LoVo (cell line): ENCODE measurements at places on chromosomes 3 and 15.

GRCh38 chr3:52843881-52844280 lies 9.1 kb upstream of the MUSTN1 start:
- DNase-seq, result no peak

DNA sequence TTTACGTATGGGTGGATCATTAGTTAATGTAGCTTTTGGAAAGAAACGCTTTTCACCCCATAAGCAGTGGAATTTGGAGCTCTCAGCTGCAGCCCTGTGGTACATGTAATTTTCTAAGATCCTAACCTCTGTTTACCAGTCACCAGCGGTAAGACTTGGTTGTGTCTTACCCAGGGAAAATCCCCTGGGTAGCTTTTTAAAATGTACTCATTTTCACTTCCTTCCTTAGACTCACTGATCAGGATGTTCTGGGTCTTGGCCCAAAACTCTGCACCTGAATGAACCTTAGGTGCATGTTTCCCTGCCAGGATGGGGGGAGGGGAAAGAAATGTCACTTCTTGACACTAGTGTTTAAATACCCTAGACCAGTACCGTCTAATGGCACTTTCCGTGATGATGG lies 605.2 kb downstream of the MAGI1 start:
- no peak for DNase-seq

DNA sequence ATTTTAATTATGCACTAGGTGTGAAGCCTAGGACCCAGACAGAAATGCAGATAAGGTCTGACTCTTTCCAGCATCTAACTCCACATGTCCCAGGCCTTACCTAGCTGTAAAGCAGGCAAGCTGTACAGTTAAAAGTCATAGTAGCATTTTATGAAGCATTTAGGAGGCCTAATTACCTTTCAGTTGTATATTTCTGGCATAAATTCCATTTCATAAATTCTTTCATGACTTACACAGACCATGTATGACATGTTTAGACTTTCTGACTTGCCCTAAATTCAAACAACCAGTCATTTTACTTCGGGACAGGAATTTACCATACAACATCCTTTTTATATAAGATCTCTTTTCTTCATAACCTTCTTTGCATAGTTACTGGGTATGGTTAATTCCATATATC lies 35.3 kb upstream of the THUMPD3 start:
- no peak for DNase-seq

DNA sequence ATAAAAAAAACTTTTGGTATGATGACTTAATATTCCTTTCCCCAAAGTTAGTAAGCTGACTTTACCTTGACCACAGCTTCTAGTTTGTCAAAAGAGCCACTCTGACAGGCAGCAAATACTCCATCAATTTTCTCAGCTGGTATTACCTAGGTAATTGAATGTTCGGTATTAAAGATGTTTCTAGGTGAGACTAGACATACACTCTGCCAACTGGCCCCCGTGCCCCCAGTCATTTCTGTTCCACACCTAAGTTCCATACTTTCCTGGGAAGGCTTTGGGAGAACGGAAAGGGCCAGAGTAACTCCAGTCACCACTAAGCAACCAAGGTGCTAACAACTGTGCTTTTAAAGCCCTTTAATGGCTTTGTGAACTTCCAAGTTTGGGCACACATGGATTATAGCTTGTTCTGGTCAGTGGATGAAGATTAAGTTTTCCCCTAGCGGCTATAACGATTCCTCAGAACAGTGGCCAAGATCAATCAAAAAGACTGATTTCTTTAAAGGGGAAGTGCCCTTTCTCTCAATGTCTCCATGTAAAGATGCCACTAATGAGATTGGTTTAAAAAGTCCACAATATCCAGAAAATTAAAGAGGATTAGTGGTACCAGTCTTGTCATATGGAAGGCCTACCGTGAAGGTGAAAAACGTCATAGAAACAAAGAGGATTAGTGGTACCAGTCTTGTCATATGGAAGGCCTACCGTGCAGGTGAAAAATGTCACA lies 7.0 kb downstream of the EIF4A2 start:
- peak; percentile 59 for DNase-seq

- no peak for DNase-seq
Observed at GRCh38 chr15:25678500-25678855, 184.6 kb downstream of the ATP10A start.

- DNase-seq, result no peak
Observed at GRCh38 chr15:90938261-90938660, 3.2 kb downstream of the UNC45A start.

DNA sequence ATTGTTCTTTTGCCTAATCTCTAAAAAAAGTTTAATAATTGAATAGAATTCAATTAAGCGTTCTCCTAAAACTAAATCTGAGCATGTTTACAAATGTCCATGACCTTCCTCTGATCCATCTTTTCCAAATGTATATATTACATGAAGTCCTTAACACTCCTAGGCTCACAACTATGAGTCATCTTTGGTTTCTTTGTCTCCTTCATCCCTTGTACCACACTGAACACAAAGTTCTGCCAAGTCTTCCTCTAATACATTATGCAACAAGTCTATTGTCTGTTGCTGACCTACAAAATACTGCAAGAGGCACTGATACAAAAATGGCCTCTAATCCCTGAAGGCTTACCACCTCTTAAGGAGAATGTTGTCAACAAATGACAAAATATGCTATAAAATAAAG lies 550.2 kb downstream of the PYDC2 start:
- no peak for DNase-seq

DNA sequence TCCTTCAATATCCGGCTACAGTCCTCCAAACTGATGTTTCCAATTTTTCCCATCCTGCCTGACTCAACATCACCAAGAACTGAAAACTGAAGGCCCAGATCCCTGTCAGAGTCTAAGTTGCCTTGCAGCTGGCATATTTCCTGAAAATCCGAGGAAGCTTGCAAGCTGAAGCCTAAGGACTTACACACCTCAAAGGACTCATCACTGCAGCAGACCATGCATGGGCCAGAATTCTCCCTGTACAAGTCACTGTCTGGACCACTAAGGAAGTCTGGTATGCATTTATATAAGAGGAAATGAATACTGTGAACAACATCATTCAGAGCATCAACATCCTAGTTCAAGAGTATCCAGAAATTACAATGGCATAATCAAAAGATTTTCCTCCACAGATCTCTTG lies 548.8 kb upstream of the MDFIC2 start:
- DNase-seq, result no peak

- DNase-seq, result no peak
Observed at GRCh38 chr3:69422751-69423150, 36.9 kb upstream of the FRMD4B start.

DNA sequence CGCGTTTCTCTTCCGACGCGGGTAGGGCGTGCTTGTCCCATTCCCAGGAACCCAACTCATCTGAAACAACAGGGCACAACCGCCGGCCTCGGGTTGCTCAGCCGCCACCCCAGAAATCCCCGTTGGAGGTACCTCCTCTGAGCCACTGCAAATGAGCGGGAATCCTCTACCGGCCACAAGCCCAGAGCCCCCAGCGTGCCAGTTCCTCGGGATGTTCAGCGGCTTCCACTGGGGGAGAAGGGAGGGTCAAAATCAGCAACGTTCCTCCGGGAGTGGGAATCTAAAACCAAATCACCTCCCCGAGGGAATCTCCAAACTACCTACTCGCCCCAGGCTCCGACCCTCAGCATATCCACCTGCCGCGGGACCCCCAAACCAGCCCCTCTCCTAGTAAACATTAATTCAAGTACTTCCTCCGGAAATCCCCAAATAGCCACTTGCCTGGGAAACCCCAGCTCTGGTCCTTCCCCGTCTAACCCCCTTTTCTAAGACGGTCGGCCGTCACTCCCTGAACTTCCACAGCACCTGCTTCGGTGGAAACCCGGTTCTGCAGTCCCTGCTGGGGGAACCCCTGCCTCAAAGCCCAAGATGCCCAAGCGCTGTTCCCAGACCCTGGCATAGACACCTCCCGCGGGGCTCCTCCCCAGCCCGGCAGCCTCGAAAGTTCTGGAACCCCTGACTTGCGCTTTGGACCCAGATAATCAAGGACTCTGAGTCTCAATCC lies 887 bp downstream of the OXTR start:
- DNase-seq, result no peak

DNA sequence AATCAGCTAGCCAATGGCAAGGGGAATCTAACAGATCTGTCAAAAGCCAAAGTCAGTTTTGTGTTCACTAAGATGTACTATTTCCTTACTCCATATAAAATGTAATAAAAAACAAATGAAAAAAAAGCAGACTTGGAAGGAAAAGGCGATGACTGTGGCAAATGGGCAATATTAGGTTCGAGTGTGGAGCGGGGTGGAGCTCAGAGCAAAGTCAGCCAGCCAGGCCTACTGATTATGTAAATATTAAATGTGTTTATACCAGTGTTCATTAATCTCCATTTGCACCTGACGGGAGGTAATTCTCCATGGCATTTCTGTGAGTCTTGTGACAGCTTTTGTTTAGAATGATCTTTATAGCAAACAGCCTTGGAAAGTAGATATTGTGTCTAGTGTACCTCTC lies 96.2 kb upstream of the KCNMB2 start:
- no peak for DNase-seq

DNA sequence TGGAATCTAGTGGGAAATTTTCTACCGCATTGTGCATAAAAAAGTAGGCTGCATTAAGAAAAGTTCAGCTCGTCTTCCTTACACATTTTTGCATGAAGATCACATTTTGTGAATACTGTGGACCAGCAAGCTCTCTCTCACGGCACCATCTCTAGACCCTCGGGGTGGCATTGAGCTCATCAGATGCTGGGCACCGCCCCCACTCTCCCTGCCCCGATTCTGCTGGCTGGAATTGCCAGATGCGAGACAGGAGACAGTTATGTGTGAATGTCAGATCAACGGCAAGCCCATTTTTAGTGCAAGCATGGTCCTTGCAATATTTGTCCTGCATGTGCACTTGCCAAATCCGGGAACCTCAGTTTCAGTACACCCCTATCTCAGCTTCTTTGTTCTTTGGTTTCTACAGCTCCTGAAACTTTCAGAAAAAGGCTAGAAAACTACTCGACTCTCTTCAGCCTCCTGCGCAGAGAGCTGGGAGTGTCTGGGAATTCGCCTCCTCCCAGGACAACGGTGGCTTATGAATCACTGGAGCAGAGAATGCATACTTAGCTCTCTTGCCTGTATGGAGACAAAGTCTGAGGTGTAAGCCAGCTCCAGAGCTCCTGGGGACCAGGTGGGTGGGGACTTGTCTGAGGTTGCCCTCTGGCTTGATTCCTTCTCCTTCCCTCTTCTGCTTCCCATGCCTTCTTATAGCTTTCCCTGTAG lies 285.2 kb upstream of the ATP10A start:
- no peak for DNase-seq

DNA sequence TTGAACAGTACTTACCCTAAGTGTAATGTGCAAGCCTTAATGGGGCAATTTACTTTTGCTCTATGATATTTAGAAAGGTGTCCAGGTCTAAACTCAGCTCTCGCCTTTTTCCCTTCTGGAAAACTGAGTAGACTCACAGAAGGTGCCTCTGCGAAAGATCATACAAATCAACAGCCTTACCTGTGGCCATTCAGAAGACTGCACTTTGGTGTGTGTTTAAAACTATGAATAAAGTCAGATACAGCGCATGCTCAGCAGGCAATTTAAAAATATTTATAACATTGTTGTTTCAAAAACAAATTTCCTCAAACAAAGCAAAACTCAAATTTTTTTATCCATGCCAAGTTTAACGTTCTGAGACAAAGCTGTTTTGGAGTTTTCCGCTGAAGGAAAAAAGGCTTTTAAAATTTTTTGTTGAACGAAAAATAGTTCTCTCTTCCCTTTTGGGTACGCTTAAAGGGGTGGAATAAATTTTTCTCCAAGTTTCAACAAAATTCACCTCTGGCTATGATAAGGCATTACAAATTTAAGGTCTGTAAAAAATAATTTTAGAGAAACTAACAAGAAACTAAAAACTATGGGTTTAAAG lies 156.3 kb downstream of the TIGIT start:
- no peak for DNase-seq

- no peak for DNase-seq
Observed at GRCh38 chr3:140165781-140166180, 230.8 kb downstream of the CLSTN2 start.

- no peak for DNase-seq
Observed at GRCh38 chr3:2655229-2655701, 454.9 kb downstream of the IL5RA start.

DNA sequence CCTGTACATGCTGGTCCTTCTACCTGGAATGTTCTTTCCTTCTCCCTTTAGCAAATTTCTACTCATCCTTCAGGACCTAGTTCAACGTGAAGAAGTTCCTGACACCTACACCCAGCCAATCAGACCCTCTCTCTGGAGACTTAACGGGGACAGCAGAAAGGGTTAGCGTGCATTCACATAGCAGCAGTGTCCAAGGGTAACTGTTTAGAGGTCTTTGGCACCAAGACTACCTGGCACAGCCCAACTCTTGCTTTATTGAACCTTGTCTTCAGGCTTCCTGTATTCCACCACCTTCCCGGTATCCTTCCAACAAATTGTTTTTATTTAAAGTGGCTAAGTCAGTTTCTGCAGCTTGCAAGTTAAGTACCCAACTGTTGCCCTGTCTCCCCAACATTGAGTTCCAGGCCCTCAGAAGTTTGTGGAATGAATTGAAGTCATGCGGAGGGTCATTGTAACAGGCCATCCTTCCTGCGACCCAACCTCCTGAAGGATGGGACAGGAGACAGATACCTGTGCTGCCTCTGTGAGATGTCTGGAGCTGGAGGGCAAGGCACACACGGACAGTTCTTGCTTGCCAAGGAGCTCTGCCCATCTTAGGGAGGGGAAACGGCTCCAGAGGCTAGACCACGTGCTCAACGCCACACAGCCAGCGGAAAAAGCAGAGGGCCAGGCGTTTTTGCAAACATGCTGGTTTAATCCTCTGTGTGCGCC lies 14.4 kb upstream of the WNT7A start:
- DNase-seq, result no peak

DNA sequence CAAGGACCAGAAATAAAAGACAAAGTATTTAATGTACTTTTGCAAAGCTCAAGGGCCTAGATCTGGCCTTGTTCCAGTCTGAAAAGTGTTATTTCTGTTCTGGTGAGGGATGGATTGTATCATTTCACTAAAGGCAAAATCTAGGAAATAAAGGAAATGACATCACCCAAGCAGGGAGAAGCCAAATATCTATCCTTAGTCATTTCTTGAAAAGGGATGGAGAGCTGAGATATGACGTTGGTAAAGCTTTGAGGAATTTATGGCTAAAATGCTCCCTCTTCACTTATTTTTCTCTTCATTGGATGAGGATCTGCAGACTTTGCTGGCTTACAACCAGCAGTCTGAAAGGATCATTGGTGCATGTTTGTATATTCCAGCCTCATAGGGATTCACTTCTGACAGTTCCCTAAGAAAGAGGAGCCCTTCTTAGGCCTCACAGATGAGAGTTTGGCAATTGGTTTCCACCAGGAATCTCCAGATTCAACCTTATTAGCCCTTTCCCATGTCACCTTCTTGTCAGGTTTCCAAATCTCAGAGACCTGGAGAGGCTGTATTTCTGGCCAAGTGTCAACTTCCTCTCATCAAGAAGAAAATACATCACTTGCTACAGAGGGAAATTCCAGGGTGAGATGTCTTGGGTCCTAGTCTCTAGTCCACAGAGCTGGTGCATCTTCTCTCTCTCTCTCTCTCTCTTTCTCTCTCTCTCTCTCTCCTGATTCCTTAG lies 93.7 kb upstream of the BOC start:
- no peak for DNase-seq

DNA sequence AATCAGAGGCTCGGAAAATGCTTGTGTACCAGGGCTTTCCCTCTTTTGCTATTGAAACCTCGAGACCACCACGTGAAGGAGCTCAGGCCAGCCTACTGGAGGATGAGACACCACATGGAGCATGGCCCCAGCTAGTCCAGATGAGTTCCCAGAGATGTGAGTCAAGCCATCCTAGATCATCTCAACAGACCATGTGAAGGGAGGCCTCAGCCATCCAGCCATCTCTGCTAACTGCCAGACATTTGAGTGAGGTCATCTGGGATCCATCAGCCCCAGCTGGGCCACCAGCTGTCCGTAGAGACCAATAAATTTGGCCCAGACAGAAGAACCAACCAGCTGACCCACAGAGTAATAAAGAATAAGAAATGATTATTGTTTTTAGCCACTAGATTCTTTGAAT lies 62.8 kb upstream of the PROK2 start:
- no peak for DNase-seq
